ENCODE measurements at places on chromosomes 6 and 20. TPM values are rescaled to one million over a fixed set of nuclear protein-coding genes. Genes with fewer than 3 reads are reported as not detected.

Gene TSPO2
- polyA plus RNA-seq, result 0.70 TPM

GRCh38 chr6:116251568-116252384, 2.1 kb downstream of the TSPYL4 start:
- no peak for DNase-seq

DNA sequence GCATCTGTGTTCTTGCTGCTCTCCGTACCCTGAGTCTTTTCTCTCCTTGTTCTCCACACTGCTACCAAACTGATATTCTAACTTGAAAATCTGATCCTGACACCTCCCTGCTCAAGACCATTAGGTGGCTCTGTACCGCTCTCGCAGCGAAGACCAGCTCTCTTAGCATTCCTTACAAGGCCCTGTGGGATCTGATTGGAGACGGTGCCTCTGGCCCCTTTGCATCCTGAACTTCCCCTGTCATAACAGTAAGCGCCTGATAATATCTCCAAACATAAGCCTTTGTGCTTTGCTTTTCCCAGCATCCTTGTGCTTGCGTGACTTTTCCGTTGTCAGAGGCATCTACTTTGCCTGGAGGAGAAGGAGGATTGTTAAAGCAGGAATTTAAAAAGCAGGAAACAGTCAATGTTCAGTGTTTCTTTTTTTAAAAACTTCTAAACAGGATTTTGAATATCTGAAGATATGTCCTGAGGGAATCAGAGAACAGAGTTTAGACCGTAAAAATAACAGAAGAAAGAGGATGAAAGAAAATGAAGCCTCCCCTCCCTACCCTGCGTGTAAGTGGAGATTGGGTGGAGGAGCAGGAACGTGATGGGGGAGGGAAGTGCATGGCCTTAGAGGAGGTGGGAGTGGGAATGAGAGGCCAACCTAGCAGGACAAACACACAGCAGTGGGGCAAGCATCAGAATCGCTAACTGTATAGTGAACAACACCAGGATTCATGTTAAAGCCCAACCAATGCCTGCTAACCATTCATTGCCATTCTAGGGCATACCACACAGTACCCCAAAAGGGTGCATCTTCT, 89.2 kb upstream of the STMND1 start:
- no peak for DNase-seq

Gene CD24
- polyA plus RNA-seq, result 10.1 TPM

GRCh38 chr6:408599-409102, 17.1 kb downstream of the IRF4 start:
- DNase-seq, result no peak
